Uterus (tissue), 4 donors: ENCODE measurements at places on chromosomes 11 and 22. TPM values are rescaled to one million over a fixed set of nuclear protein-coding genes. Genes with fewer than 3 reads are reported as not detected.

The BIK gene
- 0.49 TPM for total RNA-seq

The ADAMTS15 gene
- 2.4 TPM for total RNA-seq

The DNAJB13 gene
- total RNA-seq = 4.6 TPM

The TNNT3 gene
- total RNA-seq = 3.2 TPM

The CRACR2B gene
- 15.5 TPM for total RNA-seq

The OR10D3 gene
- not detected for total RNA-seq

The HEPN1 gene
- not detected for total RNA-seq

The USP2 gene
- not detected for total RNA-seq

The SLC22A6 gene
- not detected for total RNA-seq

The C22orf31 gene
- total RNA-seq = not detected

GRCh38 chr11:12539572-12539971, 134.6 kb upstream of the TEAD1 start:
- peak; percentile 11 for DNase-seq

- DNase-seq = no peak
Observed at GRCh38 chr22:44971651-44972362, 38.0 kb downstream of the PHF21B start.

DNA sequence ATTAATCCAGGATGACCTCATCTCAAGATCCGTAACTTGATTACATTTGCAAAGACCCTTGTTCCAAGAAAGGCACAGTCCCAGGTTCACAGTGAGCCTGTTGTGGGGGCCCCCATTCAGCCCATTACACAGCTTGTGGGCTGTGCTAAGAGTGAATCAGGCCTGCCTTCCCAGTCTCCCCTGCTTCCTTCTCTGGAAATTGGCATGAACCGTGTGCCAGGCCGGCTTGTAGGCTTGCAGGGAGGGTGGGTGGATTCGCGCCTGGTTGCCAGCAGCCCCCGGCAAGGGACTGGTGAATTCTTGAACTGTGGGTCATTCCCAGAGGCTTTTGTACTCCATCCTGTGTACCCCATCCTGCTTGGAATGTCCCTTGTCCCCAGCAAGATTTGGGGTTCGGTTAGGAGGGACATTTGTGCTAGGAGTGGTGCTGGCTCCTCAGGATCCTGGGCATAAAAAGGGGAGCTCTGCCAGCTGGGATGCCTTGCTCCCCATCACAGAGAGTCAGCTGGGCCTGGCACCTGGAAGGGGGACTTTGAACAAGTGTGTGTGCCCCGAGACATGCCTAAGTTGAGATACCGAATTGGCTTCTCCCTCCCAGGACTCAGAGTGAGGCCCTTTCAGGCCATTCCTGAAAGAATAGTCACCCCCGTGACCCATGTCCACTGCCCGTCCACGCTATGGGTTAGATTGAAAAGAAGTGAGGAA, 818.2 kb downstream of the BRD1 start:
- no peak for DNase-seq

GRCh38 chr11:123477205-123477907, 47.3 kb downstream of the GRAMD1B start:
- no peak for DNase-seq

GRCh38 chr22:40368836-40369235, 1.6 kb upstream of the SGSM3 start:
- DNase-seq = no peak

- no peak for DNase-seq
Observed at GRCh38 chr11:127000981-127001380, 411 bp upstream of the KIRREL3 start.

GRCh38 chr22:19870153-19871022, 15.7 kb upstream of the GNB1L start:
- peak; percentile 13 for DNase-seq

- no peak for DNase-seq
Observed at GRCh38 chr11:113138731-113139130, 175.7 kb upstream of the TTC12 start.

- DNase-seq = no peak
Observed at GRCh38 chr22:29116397-29117123, 43.7 kb downstream of the KREMEN1 start.

DNA sequence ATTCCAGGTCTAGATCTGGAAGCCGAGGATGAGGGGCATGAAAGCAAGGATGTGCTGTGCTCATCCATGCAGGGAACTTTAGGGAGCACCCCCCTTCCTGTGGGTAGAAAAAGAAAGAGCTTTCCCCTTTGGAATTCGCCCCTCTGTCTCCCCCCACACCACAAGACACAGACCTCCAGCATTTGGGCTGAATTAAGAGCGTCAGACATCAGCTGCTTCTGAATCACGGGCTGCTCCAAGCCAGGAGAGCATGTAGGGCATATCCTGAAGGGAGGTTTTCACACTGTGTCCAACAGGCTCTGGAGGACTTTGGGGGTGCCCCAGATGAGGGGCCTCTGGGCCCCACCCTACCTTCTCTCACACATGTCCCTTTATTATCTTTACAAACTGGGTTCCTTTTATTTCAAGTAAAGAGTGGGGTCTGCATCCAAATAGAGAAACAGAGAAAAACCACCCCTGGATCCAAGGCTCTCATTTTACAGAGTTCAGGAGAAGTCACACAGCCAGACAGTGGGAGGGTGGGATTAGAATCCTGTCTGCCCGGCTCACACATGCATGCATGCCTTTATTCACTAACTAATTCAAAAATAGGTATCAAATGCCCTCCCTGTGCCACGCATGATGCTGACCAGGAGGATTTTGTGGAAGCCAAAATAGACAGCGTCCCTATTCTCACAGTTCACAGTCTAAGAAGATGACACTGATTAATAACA, 52.8 kb downstream of the LRRC32 start:
- no peak for DNase-seq

DNA sequence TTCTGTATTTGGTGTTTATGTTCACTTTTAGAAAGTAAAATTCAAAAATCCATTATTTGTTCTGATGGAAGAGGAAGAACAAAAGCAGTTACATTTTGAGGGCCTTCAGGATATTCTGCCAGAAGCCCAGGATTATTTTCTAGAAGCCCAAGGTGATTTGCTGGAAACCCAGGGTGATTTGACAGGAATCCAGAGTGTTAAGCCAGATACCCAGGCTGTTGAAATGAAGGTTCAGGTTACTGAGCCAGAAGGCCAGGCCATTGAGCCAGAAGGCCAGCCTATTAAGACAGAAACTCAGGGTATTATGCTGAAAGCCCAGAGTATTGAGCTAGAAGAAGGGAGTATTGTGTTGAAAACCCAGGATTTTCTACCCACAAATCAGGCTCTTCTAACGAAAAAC, 33.1 kb downstream of the CCDC15 start:
- no peak for DNase-seq

DNA sequence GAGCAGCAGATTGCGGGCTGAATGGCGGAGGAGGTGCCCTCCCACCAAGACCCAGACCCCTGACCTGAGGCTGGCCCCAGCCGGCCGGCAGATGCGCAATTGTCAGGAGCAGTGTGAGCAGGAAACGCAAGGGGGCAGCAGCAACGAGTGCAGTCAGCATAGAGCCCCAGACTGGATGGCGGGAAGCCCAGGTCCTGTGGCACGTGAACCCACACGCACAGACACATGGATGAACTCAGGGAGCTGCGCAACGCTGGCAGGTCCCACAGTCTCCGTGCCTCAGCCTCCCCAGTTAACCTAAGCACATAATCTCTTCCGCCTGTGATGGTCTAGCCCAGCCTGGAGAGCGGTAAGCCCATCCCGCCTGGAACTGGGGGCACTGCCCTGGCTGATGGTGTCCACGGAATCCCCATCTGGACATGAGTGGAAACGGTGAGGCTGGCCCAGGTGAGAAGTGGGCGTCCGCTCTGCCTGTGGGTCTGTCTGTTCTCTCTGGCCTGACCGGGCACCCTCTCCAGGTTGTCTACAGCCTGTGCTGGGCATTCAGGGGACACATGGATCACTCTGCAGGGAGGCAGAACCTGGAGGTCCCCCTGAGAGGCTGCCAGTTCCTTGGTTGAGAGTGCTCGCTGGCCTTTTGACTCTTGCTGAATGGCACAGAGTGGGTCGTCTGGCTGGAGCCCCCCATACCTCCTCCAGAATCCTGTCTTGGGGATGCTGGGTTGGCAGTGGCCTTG, 626 bp upstream of the TBX10 start:
- no peak for DNase-seq

DNA sequence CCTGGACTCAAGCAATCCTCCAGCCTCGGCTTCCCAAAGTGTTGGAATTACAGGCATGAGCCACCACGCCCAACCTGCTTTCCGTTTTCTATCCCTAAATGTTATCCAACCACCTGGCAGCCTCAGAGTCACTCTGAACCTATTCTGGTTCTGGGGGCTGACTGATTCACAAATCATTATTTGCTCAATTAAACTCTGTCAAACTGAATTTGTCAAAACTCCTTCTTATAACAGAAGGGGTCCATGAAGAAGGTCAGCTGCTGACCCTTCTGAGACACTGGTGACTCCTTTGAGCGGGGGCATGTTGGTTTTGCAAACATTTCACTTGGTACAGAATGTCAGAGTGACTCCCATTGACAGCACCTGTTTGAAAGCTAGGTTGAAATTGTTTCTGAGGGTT, 1.8 kb upstream of the VPS37C start:
- no peak for DNase-seq

DNA sequence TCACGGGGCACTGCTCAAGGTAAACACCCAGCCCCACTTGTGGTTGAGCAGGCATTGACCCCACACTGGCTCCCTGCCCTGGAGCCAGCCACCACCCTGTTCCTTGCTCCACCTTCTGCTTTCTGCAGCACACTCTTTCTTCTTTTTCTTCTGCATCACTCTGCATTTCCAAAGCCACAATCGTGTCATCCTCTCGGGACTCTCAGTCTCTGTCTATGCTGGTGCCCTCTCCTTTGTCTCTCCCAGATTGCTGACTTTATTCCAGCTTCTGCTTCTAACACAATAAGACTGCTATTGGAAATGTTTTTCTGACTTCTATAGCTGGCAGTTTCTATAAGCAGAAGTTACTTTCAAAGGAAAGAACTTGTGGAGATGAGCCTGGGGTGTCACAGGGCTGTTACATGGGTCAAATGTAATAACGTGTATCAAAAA, 14.4 kb downstream of the GRAP2 start:
- DNase-seq = no peak

DNA sequence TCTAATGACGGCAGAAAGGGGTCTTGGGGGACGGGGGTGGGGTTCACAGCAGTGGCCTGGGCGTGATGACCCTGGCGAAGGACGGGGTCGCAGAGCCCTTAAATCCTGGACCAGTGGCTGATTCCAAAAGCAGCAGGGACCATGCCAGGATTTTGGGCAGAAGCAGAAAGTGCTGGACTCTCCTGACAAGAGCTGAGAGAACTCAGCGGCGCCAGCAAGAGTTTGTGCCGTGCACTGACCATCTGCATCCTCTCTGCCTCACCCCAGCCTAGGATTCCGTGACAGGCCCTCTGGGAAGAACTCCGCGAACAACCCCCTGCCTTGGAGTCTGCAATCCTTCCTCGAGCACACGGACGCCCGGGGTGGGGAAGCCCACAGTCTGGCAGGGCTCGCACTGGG, 644 bp upstream of the NDUFV1 start:
- no peak for DNase-seq

DNA sequence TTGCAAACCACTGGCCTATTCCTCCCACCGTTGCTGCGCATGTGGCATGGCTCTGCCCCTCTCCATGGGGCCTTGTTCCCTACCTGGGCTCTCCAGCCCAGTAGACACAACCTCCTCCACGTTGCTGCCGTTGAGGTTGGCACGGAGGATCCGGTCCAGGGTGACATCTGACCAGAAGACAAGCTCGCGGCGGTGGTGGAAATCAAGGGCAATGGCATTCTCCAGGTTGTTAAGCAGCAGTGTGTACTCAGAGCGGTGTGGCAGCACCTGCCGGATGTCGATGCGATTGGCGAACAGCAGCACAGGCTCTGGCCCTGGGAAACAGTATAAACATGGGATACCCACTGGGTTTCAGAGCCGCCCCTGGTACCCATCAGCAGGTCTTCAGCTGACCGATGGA, 23.8 kb downstream of the LRP4 start:
- no peak for DNase-seq

GRCh38 chr11:70402016-70402415, 3.7 kb downstream of the CTTN start:
- no peak for DNase-seq

DNA sequence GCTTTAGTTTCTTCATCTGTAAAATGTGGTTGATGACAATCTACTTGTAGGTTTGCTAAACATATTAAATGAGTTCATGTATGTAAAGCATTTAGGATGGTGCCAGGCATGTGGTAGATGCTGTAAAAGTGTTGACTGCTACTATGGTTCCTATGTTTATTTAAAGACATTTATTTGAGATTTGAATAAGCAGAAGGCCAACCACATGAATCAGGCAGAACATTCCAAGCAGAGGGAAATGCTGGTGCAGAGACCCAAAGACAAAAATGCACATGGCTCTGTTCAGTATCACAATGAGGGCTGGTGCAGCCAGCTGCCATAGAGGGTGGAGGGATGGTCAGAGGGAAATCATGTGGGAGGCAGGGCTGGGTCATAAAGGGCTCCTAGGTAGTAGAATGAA, 156.2 kb upstream of the PDGFD start:
- DNase-seq = no peak

- DNase-seq = no peak
Observed at GRCh38 chr22:21009638-21010425, 5.1 kb upstream of the P2RX6 start.

DNA sequence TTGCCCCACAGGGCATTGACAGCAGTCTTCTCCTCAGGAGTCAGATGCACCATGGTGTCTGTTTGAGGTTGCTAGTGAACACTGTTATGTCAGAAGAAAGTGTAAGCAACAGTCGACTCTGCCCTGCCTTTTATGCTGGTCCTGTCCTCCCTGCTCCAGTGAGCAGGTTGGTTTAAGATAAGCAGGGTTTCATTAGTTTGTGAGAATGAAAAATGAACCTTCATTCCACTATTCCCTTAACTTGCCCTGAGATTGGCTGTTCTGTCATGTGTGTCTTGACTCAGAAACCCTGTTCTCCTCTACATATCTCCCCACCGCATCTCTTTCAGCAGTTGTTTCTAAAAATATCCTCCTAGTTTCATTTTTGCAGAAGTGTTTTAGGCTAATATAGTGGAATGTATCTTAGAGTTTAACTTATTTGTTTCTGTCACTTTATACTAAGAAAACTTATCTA, at the start of gene HBD:
HBD (minus strand) TSS at position 103 of the 454 bp plus-strand sequence; CDS start at position 53, 50 bp downstream.
- DNase-seq = no peak

GRCh38 chr11:134014511-134014910, 54.4 kb upstream of the JAM3 start:
- no peak for DNase-seq

DNA sequence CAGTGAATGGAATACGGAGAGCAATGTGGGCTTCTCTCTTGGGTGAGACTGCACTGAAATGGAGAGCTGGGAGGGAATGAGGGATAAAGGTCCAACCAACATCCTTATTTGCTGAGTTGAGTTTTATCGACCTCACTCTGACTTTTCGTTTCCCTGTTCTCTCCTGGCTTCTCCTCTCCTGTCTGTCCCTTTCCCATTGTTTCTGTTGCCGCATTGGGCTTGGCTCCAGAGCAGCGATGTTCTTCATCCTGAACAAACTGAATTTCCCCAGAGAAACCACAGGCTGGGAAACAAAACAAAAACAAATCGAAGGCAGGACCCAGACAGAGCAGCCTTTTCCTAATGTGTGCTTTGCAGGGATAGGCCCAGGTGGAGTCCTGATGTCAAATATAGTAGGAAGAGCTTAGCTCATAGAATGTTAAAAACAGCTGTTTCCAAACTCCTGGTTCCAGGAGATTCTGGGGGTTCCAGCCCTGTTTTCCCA, 30.0 kb downstream of the MOV10L1 start:
- no peak for DNase-seq

GRCh38 chr11:131511794-131512193, 141.4 kb downstream of the NTM start:
- DNase-seq = no peak

GRCh38 chr22:22408731-22409696, 99.5 kb downstream of the ZNF280B start:
- no peak for DNase-seq
